WTC11 (cell line): ENCODE measurements at places on chromosomes 13 and 19.

DNA sequence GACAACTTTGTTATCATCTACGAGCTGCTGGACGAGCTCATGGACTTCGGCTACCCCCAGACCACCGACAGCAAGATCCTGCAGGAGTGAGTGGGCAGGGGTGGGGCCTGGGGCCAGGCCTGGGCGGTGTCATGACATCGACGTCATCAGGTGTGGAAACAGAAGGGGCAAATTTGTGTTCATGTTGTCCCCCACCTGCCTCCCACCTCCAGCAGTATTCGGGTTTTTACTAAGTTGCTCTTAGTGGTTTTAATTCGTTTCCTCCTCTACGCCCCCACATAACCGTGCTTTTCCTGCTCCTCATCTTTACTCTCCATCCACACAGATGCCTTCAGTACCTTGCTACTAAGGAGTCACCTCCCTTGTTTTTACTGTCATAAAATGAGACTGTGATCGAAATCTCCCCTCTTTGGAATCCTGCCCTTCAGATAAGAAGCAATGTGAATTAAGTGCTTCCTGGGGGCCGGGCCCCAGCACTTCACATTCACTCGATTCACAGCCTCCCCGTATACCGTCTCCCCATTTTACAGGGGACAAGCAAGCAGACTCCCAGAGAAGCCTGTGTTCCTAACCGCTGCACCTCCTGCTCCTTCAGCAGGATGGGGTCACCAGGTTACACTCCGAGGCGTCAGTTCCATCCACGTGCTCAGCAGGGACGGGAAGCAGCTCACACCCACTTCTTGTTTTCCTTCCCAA lies 10.5 kb downstream of the AP1M1 start:
- DNase-seq = peak; percentile 4

- no peak for DNase-seq
Measured at GRCh38 chr13:26968431-26969341, 202.9 kb downstream of the USP12 start.

DNA sequence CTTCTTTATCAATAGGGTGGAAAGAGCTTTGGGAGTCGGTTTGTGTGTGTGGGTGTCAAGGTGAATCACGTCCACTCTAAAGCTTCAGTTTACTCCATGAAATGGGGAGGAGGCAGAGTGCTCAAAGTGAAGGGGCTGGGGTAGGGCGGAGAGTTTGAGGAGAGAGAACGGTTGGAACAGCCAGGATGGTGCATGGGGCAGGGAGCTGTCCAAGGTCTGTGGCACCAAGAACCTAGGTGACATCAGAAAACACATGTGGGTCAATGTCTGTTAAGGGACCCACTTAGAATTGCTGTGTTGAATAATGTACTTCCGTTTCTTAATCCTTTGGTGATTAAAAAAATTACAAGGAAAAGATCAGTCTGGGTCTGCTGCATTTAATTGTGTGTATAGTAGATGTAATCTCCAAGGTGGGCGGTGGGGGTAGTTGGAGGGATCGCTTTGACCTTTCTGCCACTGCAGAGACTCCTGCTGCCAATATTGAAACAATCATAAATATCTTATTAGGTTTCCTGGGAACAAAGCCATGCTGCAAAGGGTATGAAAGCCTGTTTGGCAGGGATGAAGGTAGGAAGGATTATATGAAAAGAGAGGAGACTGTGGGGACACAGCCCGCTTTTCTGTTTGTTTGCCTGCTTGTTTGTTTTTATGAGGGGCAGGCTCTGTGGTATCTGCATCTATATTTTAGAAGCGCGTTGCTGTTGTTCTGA lies 122.3 kb downstream of the ATP8A2 start:
- DNase-seq = no peak

GRCh38 chr13:44231786-44232516 lies 141.7 kb upstream of the SERP2 start:
- peak; percentile 55 for DNase-seq

GRCh38 chr13:90385781-90386489 lies 961.6 kb upstream of the MIR17HG start:
- no peak for DNase-seq

GRCh38 chr13:42899266-42899665 lies 92.8 kb downstream of the EPSTI1 start:
- DNase-seq = no peak

DNA sequence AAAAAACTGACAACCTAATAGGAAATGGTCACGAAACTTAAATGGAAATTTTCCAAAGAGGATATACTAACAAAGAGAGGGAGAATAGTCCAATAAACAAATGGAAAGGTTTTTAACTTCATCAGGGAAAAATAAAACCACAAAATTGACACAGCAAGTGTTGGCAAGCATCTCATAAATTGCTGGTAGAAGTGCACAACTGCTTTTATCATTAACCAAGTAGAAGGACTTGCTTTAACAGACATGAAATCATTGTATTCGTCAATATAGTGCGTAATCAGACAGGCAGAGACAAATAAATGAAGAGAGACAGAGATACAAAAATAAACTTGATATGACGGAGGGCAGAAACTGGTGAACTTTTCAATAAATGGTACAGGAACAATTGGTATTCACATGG lies 7.4 kb downstream of the TGDS start:
- no peak for DNase-seq

GRCh38 chr13:95301183-95301967 lies at the start of gene ABCC4:
TSS of gene ABCC4 (minus strand) at chr13:95301451. CDS start at chr13:95301314, 137 bp downstream.
- peak; percentile 69 for DNase-seq

GRCh38 chr13:27280009-27280656 lies 9.5 kb downstream of the RASL11A start:
- no peak for DNase-seq

DNA sequence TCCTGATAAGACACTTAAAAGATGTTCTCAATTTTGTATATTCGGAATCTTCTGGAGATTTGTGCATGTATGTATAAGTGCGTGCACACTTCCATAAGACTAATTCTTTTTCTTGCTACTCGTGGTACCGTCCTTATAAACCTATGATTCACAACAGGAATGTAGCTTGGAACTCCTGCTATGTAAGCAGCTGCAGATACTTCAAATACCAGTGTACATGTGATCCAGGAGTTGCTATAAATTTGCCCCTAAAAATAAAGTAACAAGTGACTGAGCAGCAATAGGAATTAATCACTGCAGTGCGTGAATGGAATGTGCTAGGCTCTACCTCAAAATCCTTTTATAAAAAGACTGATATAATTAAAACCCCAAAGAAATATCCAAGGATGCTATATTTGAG lies 214.9 kb downstream of the KLF5 start:
- no peak for DNase-seq

GRCh38 chr13:107767119-107767518 lies 448.2 kb downstream of the LIG4 start:
- no peak for DNase-seq

DNA sequence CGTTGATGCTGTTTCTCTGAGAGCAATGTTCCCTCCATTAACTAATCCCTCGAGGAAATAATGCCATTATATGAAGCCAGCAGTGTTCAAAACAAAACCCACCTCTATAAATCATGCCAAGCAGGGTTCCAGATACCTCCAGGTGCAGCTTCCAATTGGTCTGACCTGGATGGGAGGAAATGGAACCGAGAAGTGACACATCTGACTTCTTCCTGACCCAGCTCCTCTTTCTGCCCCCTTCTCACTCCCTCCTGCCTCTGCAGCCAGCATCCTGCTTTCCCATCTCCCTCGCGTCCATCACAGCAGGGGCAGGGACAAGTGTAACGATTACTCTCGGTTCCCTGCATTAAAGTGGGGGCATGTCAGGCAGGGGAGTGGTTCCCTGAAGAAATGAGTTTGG lies 37.5 kb downstream of the HSPH1 start:
- no peak for DNase-seq

DNA sequence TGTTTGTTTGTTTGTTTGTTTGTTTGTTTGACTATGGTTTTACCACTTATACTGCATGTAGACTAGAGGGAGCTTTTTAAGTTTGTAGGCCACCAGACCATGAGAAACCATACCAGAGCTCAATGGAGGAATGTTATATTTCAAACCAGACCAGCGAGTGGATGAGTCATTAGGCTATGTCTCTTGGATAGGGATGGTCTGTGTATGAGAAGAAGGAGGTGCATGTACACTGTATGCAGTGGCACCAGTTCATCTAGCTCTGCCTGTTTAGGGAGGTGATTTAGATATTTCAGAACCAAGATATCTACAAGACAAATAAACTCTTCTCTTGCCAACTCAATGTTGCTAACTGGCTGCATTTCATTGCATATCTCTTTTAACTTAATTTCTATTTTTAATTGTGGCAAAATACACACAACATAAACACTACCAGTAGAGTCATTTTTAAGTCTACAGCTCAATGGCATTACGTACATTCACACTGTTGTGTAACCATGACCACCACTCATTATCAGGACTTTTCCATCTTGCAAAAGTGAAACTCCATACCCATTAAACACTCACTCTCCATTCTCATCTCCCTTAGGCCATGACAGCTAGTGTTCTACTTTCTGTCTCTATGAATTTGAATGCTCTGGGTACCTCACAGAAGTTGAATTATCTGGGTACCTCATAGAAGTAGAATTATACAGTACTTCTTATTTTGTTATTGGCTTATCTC lies 29.2 kb downstream of the SYDE1 start:
- DNase-seq = no peak

- DNase-seq = peak; percentile 15
Measured at GRCh38 chr13:108779308-108779707, 149.9 kb downstream of the MYO16 start.

DNA sequence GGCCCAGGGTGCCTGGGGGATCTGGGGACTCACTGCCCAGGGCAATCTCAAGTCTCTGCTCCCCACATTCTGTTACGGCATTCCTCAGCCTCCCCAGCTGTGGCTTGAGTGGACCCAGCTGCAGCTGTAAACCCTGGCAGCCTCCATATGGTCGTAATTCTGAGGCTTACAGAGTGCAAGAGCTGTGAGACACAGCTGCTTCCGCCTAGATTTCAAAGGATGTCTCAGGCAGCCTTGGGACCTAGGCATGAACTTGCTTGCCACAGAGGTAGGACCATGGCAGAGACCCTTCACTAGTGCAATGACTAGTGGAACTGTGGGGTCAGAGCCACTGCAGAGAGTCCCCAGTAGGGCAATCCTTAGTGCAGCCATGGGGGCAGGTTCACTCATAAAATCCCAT lies 297.5 kb downstream of the ENOX1 start:
- no peak for DNase-seq

GRCh38 chr13:97189928-97190327 lies 32.2 kb upstream of the MBNL2 start:
- no peak for DNase-seq

DNA sequence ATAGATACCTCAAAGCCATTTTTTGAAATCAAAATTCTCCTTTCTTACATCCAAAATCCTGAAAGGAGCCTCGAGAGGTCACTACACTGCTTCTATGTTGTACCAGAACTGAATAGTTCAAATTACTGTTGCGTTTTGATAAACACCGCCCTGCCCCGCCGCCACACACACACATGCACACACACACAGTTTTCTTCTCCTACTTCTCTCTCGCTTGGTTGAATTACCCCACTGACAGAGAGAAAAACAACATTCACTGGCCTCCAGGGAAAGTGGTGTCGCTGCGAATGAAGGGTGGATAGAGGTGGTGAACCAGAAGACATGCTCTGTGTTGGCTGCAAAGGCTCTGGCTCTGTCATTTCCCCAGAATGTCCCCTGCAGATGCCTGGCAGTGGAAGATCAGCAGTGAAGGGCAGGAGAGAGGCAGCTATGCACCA lies 183.4 kb upstream of the RFC3 start:
- DNase-seq = no peak

DNA sequence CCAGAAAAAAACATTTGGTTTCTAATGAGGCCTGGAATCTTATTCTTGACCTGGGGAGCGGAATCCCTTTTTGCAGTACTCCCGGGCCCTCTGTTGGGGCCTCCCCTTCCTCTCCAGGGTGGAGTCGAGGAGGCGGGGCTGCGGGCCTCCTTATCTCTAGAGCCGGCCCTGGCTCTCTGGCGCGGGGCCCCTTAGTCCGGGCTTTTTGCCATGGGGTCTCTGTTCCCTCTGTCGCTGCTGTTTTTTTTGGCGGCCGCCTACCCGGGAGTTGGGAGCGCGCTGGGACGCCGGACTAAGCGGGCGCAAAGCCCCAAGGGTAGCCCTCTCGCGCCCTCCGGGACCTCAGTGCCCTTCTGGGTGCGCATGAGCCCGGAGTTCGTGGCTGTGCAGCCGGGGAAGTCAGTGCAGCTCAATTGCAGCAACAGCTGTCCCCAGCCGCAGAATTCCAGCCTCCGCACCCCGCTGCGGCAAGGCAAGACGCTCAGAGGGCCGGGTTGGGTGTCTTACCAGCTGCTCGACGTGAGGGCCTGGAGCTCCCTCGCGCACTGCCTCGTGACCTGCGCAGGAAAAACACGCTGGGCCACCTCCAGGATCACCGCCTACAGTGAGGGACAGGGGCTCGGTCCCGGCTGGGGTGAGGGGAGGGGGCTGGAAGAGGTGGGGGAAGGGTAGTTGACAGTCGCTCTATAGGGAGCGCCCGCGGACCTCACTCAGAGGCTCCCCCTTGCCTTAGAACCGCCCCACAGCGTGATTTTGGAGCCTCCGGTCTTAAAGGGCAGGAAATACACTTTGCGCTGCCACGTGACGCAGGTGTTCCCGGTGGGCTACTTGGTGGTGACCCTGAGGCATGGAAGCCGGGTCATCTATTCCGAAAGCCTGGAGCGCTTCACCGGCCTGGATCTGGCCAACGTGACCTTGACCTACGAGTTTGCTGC lies at the start of gene ICAM4:
TSS of gene ICAM4 (plus strand) at position 153 of the 935 bp plus-strand sequence. CDS start at position 211, 58 bp downstream.
- DNase-seq = peak; percentile 71

- DNase-seq = no peak
Measured at GRCh38 chr19:13726323-13726722, 38.0 kb upstream of the MRI1 start.

GRCh38 chr19:7480970-7481255 lies 7.9 kb downstream of the PEX11G start:
- DNase-seq = no peak

- DNase-seq = no peak
Measured at GRCh38 chr19:12603714-12604113, 6.9 kb downstream of the ZNF490 start.

- DNase-seq = no peak
Measured at GRCh38 chr13:66915596-66916185, 314.4 kb downstream of the PCDH9 start.

DNA sequence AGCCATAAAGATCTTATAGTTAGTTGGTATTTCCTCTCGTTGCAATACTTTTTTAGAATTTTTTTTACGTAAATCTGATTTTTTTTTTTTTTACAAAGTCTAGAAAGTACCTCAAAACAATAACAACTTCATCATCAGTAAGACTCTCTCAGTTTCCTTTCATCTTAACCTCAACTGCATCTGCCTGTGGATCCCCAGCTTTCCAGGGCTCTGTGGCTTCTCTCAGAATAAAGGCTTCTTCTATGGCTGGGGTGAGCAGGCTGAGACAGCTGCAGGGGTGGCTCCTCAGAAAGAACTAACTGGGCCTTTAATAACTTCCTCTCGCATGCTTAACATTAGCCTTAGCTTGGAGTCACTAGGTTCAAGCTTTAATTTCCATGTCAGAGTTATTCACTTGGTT lies 4.2 kb downstream of the ZNF506 start:
- DNase-seq = no peak

DNA sequence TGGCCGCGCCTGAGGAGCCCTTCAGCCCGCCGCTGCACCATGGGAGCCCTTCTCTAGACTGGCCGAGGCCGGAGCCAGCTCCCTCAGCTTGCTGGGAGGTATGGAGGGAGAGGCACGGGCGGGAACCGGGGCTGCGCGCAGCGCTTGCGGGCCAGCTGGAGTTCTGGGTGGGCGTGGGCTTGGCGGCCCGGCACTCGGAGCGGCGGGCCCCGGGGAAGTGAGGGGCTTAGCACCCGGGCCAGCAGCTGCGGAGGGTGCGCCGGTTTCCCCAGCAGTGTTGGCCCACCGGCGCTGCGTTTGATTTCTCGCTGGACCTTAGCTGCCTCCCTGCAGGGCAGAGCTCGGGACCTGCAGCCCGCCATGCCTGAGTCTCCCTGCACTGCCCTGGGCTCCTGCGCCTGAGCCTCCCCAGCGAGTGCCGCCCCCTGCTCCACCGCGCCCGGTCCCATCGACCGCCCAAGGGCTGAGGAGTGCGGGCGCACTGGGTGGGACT lies 1890.0 kb upstream of the PCDH20 start:
- peak; percentile 9 for DNase-seq
